Activated CD4-positive, CD25-positive, alpha-beta regulatory T cell (primary cell): ENCODE measurements at places on chromosomes 6 and 20.

GRCh38 chr6:134846031-134846430, 103.9 kb downstream of the ALDH8A1 start:
- DNase-seq, result no peak

DNA sequence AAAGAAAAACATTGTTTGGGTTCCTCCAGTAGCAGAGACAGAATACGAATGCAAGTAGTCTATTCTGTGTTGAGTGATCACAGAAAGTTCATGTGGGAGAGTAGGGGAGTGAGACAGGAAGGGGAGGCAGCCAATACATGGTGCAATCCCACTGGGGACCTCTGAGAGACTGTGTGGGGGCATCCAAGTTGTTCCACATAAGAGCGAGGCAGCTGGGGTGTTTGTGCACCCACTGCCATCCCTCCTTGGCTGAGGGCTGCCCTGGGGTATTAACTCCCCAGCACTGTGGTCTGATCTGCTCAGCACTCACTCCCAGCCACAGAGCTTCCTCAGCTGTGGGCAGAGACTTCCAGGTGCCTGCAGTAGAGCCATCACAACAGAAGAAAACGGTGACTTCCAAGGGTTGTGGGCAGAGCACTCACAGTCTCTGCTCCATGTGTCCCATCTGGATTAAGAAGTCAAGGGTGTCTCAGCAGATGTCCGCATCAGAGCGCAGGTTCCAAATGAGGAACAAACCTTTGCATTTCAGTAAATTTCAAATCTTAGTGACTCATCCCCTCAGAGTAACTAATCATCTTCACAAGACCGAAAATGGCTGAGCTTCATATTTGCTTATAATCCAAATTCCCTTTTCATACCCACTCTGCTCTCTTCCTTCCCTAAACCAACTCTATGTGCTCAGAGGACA, 101.9 kb upstream of the NAA20 start:
- DNase-seq, result no peak

- no peak for DNase-seq
Measured at GRCh38 chr6:139146317-139146726, 11.4 kb downstream of the HECA start.

DNA sequence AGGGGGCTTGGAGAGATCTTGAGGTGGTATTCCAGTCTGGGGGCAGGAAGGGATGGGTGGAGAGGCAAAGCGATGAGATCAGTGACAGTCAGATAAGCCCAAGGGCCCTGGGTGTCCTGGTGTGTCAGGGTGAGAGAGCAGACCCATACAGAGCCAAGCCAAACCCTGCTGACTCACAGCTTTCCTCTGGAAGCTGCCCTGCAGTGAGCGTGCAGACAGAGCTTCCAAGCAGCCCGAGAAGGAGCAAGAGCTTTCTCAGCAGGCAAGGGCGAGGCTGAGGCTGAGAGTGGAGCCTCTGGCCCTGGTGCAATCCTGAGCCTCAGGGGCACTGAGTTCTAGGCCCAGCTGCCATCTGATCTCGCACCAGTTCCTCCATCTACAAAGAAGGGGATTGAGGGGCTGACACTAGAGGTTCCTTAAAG, 91.1 kb upstream of the HIVEP1 start:
- no peak for DNase-seq

- no peak for DNase-seq
Measured at GRCh38 chr6:136037876-136038460, 186.5 kb downstream of the PDE7B start.

- no peak for DNase-seq
Measured at GRCh38 chr6:152605342-152605741, 31.8 kb downstream of the SYNE1 start.
